ENCODE measurements at places on chromosomes 7 and 10.

- no peak for DNase-seq
These were observed 106.3 kb downstream of the TMEM26 start for GRCh38 chr10:61346796-61347413.

- DNase-seq = no peak
These were observed 2.3 kb downstream of the STX1A start for GRCh38 chr7:73717025-73717807.

DNA sequence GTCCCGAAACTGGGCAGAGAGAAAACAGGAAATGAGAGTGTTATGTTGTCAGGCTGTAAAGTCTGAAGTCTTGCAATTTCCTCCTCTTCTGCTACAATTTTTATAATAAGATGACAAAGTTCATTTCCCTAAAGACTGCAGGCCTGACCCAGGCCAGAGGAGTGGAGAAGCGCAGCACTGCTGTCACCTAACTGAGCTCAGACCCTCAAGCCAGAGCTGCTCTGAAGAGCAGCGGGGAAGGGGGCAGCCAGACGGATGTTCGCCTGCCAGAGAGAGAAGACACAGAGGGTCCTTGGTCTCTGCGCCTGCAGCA is 12.6 kb upstream of the AOAH start:
- no peak for DNase-seq

GRCh38 chr7:67983486-67983885 is 986.9 kb downstream of the TYW1 start:
- DNase-seq = no peak

- no peak for DNase-seq
These were observed 7.0 kb upstream of the DLX6 start for GRCh38 chr7:96998333-96998732.

- peak; percentile 30 for DNase-seq
These were observed 760 bp upstream of the KCTD7 start for GRCh38 chr7:66627881-66628360.

DNA sequence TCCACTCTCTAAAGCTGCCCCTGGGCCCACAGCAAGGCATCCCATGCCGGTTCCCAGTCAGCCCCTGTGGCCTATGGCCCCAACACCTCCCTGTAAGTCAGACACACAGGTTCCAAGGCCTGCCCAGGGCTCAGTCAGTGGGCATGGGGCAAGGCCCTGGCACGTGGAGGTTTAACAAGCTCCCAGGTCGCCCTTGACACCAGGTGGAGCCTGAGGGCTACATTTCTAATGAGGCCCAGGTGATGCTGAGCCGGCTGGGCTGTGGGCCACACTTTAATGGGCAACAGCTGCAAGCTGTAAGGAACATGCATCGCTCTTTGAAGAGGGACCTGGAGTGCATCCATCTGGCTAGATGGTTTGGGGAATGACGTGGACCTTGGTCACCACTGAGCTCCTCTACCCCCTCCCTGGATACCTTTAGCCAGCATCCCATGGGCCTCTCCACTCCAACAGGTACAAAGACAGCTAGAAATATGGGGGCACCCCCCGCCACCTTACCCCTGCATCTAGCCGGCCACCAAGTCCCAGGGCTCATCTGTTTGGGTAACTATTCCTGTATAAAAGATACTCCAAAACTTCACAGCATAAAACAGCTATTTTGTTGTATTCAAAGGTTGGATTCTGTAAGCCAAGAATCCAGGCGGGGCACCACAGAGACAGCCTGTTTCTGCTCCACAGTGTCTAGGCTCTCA is 122.5 kb downstream of the OAT start:
- no peak for DNase-seq

DNA sequence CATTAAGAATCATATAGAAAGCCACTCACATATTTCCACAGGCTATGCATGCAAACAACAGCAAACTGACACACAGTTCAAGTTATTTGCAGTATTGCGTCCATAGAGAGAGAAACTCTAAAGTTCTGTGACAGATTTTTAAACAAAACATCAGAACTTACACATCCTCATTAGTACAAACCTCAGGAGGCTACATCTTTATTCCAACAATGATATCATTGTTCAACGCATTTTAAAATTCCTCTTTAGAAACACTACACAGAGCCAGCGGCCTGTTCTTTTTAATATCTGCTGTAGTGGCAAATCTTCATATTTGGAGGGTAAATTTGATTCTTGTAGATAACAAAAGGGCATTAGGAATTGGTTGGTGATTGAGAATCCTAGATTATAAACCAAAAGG is 55.9 kb upstream of the NFE2L3 start:
- no peak for DNase-seq

- DNase-seq = no peak
These were observed 884.9 kb upstream of the ZNF722 start for GRCh38 chr7:63113713-63114285.

- peak; percentile 66 for DNase-seq
These were observed 1.0 kb upstream of the EPHB6 start for GRCh38 chr7:142853739-142854371.

DNA sequence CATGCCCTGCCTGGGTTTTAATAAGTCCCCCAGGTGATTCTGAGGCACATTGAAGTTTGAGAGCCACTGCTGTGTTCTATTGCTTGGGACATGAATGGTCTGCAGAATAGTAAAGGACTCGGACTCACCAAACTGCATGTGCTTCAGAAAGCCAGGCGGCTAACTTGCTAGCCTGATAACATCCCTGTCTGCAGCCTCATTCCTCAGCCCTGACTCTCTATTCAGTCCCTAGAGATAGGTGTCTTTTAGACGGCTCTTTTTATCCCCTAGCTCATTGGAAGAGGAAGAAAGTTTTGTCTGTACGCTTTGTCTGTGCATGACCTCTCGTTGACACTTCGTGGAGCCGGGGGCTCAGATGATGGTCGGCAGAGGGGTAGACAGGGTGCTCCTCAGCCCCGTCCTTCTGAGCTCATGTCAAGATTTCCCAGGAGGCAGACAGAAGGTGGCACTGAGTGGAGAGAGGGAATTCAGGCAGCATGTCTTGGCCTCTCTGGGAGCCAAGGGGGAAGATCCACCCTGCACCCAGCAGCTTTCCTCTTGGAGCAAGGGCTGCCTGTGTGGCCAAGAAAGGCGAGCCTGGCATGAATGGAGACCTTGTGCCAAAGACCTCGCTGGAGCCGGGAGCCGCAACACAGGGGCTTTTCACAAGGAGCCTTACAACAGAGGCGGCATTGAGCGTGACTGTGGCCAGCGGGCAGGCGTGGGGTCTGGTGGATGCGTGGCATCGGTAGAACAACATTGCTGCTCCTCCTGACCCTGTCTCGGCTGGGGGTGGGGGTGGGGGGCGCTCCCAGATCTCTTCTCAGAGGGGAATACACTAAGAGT is 51.1 kb upstream of the PODXL start:
- DNase-seq = no peak

DNA sequence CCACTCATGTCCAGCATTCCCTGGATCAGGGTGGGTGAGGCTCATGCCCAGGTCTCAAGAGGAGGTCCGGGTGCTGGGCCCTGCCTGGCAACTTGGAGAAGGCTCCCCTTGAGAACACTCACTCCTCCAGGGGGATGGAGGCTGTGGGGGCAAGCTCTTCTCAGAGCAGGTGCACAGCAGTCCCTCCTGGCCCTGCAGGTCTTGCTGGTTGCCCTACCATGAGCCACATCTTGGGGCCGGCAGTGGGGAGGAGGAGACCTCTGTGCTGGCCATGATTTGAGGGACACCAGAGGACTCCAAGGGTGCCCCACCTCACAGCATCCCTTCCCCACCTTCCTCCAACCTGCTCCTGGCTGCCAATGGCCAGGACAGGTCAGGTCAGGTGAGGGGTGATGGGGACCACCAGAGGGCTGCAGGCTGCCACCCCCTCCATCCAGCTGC is 87.4 kb upstream of the RET start:
- DNase-seq = no peak

GRCh38 chr7:49327155-49327554 is 402.8 kb downstream of the CDC14C start:
- DNase-seq = no peak

- no peak for DNase-seq
These were observed 639.0 kb downstream of the REEP3 start for GRCh38 chr10:64159910-64160872.

DNA sequence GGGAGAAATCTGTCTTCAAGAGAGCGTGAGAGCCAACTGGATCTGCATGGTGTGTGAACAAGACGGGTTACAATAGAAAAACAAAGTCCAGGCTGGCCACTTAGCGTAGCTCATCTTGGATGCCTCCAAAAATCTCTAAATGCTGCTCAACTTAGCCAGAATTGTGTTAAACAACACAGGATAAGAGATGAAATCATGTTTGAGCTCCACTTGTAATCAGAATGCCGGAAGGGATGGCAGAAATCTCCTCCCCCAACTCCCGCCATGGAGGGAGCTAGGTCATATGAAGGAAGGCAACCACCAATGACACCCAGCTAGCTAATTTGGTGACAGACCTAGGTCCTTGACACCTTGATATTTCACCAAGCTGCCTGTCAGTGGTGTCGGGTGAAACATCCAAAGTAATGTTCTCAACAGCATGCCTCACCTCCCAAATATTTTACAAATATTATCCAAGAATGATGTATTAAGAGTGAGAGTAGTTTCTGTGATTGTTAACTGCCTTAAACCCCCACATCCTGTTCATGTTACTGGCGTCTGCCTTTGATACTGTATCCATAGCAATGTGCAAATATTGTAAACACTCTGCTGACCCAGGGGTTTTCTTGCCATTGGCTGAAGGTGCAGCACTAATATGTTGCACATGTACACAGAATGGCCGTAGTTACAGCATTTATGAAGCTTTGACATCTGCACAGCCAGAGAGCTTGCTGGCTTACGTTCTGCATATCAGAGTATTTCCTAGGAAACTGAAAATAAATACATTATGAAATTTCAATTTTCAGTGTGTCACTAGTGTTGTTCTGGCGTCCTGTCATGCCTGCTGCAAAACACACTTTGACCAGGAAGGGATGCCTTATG is 25.8 kb downstream of the TMEM254 start:
- no peak for DNase-seq

GRCh38 chr10:114482480-114483304 is 78.4 kb upstream of the AFAP1L2 start:
- no peak for DNase-seq

DNA sequence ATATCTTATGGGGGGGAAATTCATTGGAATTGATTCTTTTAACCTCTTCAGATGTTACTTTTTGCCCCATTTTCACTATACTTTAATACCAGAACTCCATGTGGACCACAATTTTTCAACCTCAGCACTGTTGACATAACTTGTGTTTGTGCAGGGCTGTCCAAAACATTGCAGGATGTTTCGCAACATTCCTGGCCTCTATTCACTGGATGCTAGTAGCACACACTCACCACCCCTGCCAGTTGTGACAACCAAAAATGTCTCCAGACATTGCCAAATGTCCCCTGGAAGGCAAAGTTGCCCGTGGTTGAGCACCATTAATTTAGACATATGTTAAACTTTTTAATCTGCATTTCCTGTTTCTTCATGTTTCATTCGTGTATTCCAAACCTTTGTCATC is 234.7 kb downstream of the GFRA1 start:
- no peak for DNase-seq

DNA sequence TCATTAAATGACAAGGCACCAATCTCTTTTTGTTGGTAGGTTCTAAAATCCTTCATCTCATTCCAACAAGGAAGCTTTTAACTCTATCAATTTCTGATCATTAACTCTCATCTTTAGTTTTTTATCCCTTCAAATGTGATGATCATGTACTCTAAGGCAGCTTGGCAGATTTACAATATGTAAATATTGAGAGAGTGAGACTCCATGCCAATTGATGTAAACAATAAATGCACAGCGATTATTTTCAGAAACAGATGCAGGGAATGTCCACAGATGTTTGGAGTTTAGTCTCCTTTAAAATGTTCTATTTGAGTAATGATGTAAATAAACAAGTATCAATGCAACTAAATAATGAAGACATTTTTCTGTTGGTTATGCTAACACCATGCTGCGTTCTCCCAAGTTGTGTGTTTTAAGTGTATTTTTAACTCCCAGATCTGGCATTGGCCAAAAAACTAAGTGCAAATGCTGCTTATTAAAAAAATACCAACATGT is 213.8 kb downstream of the AHR start:
- no peak for DNase-seq

DNA sequence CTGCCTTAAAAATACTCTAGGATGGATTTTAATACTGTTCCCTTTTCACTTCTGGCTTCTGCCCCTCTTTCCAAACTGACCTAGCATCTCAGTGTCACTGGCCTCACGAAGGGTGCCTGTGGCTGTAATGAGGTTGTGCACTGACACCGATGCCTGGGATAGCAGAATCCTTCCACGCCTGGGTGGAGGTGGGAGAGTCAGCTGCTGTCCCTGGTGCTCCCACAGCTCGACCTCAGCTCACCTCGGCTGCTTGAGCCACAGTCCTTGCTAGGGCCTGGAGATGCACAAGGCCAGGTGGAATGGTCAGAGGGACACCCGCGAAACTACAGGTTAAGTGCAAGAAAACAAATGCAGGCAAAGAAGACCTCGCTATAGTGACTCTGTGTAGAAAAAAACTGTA is 123.4 kb upstream of the ACBD5 start:
- no peak for DNase-seq

DNA sequence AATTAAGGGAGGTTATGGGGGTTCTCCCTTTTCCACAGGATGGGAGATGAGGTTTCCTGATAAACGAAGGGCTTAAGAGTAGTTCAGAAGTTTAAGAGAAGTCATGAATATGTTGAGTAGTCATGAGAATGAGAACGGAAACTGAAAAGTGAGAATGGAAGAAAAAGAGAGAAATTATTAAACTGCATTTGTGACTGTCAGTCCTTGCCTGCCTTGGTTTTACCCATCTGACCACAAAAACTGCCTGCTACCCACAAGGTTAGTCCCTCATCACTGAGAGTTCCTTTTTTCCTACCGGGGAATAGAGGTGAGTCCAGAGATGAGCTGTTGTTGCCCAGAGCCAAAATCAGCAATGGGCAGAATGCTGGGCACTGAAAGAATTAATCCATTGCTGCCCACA is 174.1 kb upstream of the BET1 start:
- no peak for DNase-seq

DNA sequence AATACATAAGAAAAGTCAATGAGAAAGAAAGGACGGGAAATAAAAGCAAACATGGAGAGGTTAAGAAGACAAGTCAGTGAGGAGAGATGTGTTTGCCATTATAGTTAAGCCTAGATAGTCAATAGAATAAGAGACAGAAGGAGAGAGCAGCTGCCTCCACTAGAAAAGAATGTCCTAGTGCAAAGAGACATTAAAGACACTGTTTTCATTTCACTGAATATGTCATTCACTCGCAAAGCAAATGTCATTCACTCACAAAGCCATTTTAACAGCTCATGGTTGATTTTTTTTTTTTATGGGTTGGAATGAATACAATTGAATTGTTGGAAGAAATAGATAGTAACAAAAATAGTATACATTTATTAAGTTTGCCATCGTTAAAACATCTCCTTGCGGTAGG is 1007.6 kb downstream of the DNAJB9 start:
- DNase-seq = no peak

- DNase-seq = no peak
These were observed 179.9 kb downstream of the SKAP2 start for GRCh38 chr7:26684447-26684846.
